ENCODE measurements at places on chromosomes 5 and 9. TPM values are rescaled to one million over a fixed set of nuclear protein-coding genes. Genes with fewer than 3 reads are reported as not detected.

- DNase-seq = no peak
Observed at GRCh38 chr5:169354921-169355320, 54.0 kb upstream of the SLIT3 start.

- no peak for DNase-seq
Observed at GRCh38 chr5:126233256-126233655, 190.0 kb upstream of the GRAMD2B start.

GRCh38 chr5:121024416-121025311 lies 560.6 kb downstream of the PRR16 start:
- no peak for DNase-seq

GRCh38 chr5:39808656-39809055 lies 383.9 kb upstream of the DAB2 start:
- DNase-seq = no peak

GRCh38 chr9:130995086-130996011 lies 13.6 kb upstream of the LAMC3 start:
- peak; percentile 40 for DNase-seq

GRCh38 chr5:176187276-176188062 lies 50.8 kb upstream of the SIMC1 start:
- DNase-seq = no peak

DNA sequence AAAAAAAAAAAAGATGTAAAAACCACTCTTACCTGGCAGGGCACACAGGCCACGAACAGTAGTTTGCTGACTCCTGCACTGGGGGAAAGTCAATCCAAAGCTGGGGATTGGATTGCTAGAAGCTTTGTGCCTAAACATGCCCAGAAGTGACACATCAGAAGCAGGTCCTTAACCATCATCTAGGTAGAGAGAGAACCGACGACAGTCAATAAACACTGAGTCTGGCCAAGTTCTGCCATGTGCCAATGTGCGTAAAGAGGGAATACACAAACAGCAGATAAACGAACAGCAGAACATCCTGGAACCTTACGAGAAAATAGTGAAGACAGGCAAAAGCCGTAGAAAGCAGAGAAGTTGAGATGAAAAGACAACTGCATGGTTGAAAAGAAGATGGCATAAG lies 14.9 kb downstream of the SFXN1 start:
- no peak for DNase-seq

- DNase-seq = no peak
Observed at GRCh38 chr5:111960476-111961215, 203.7 kb upstream of the NREP start.

GRCh38 chr5:142976861-142977260 lies 206.7 kb downstream of the ARHGAP26 start:
- DNase-seq = no peak

DNA sequence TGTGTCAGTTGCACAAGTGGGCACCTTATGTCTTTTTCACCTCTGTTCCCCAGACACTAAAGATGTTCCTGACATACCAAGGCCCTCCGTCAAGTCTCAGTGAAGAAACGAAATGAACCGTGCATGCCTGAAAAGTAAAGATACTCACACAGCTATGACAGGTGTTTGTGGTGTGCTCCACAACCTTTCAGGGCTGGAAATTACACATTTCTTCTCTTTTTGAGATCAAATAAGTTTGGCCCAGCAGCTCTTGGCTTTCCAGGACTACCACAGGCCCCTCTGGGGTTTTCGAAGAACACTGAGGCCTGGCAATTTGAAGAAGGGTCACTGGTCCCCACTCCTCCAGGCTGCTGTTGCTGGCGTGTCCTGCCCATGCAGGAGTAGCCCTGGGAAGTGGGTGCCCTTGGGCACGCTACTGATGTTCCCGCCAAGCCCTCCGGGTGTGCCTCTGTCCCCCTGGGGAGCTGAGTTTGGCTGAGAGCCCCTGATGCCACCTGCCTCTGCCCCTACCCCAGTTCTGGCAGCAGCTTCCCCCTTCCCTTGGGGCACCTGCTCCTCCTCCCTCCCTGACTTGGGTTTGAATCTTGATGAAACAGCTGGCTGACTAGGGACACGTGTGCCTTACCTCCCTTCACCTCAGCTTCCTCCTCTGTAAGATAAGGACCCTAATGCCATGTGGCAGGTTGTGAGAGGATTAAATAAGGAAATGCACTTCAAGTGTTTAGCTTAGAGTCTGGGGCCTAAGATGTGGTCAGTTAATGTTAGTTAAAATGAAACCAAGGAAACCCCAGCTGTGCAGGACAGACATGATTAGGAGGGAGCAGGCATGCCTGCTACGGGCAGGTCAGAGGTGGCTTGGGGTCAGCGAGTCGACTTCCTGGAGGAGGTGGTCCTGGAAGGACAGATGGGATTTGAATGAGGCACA lies 49.1 kb upstream of the GADD45G start:
- no peak for DNase-seq

DNA sequence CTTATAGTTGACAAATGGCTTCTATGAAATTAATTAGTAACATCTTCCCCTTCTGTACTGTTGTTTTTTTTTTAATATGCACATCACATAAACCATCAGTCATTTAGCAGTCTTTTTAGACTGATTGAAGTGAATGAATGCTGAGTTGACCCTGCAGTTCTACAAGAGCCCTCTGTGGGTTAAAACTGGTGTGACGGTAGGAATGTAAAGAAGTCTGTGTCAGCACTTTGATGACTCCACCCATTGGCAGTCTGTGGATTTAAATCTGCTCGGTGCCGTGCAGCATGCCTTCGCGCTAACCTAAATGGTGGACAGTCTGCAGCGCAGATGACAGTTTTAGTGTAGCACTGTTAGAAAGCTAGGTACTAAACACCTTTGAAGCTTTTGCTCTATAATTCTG lies 3.1 kb downstream of the GTF3C4 start:
- peak; percentile 63 for DNase-seq

GRCh38 chr5:111131356-111131755 lies 39.2 kb downstream of the WDR36 start:
- DNase-seq = peak; percentile 29

DNA sequence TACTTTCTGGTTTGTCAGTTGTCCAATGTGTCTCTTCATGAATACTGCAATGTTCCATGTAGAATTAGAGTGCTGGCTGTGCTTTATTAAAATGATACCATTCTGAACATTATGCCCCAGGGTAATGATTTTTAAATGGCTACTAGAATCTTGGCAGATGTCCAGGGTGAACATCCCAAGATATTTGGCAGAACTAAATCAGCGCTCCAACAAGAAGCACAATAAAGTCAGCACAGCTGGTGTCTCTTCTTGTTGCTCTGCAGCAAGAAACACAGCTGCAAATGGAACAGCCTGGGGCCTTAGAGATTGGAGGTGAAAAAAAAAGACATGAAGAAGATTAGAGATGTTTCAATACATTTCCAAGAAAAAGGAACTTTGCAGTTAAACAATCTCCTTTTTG lies 248.3 kb downstream of the CDH18 start:
- DNase-seq = no peak

- DNase-seq = no peak
Observed at GRCh38 chr5:149748471-149749094, 18.5 kb downstream of the PPARGC1B start.

- DNase-seq = no peak
Observed at GRCh38 chr5:95069021-95069420, 215.9 kb downstream of the MCTP1 start.

DNA sequence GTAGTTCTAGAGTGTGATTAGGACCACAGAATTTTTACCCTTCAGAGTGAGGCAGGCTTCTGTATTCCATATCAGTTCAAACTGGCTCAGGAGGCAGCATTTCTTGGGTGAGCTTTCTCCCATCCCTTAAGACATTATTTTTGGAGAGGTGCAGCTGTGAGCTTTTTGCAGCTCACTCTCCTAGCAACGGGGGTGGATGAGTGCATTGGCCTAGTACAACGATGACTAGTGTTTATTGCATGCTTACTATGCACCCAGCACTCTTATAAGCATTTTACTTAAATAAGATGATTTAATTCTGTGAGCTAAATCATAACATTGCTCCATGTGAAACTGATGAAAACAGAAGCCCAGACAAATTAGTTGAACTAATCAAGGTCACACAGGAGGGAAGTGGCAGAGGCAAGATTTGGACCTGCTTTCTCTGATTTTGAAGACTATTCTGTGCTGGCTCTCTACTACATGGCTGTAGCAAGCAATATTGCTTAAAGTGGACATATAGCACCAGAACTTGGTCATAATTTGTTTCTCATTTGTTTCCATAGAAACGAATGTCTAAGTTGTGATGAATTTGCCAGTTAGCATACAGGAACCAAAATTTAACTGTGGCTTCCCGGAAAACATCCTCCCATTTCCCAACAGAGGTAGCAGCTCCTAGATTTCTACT lies 372.1 kb upstream of the RIOK2 start:
- no peak for DNase-seq

DNA sequence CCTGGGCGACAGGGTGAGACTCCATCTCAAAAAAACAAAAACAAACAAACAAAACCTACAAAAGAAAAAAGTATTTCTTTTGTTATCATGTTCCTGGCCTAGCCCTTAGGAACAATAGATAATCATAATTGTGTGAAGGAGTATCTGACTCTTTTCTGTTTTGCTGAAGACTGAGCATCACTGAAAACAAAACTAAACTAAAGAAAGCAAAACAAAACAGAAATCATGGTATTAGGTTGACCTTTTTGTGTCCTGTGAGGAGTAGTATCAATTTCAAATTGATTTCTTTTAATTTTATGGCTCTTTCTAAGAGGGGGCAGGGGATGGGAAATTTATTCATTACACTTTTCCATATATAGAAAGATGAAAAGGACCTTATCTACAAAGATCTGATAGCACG lies 246.0 kb downstream of the YTHDC2 start:
- DNase-seq = no peak

DNA sequence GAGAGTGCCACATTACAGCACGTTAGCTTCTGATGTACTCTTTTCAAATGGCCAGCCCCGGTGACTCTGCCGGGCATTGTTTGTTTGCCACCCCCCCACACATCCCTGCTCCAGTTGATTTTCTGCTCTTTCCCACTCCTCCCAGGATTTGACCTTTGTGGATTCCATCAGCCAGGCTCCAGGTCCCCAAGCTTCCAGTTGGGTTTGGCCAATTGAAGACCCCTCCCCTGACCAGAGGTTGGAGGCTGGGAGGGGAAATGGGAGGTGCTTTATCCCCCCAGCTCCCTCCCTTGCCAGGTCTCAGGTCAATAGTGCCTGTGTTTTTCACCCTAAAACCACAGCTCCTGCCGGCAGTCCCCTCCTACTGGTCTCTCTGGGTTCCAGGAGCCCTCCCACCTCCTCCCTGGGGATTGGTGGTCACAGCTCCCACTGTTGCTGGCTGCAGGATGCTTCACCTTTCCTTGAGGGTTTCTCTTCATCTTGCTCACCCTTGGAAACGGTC lies 34.9 kb downstream of the IRF1 start:
- DNase-seq = peak; percentile 58

GRCh38 chr5:115186794-115187193 lies 17.1 kb upstream of the TRIM36 start:
- no peak for DNase-seq

GRCh38 chr5:60943624-60944023 lies 1.2 kb downstream of the ERCC8 start:
- no peak for DNase-seq

- no peak for DNase-seq
Observed at GRCh38 chr9:104506565-104506964, 2.5 kb downstream of the OR13F1 start.

- DNase-seq = no peak
Observed at GRCh38 chr5:151264113-151264512, 11.1 kb downstream of the GM2A start.

DNA sequence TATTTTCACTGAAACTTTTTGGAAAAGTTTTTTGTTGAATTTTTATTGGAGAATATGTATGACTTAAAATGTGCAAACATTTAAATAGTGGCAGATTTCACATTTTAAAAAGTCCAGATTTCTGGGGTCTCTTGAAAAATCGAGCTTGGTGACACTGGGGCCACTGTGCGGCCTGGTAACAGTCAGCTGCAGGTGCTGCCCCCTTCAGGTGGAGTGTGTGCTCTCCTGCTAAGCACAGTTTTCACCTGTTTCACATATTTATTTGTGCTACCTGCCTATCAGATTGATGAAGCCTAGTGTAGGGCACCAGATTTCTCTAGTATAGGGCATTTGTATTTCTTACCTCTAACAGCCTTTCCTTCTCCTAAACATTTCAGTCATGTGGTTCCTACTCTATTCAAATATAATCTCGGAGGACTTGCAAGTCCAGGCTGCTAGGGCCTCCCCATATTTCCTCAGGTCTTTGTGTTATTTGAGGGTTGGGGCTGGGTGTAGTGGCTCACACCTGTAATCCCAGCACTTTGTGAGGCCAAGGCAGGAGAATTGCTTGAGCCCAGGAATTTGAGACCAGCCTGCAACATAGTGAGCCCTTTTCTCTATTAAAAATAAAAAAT lies 95.8 kb upstream of the KLF9 start:
- peak; percentile 77 for DNase-seq

- DNase-seq = no peak
Observed at GRCh38 chr5:135437796-135438560, 9.2 kb downstream of the DCANP1 start.

CYLC2 gene
- total RNA-seq = not detected

NUTM2G gene
- total RNA-seq = 1.6 TPM

CCL19 gene
- not detected for total RNA-seq

CNTNAP3 gene
- 8.3 TPM for total RNA-seq

TMEM252 gene
- total RNA-seq = not detected

C5orf58 gene
- not detected for total RNA-seq

SPAAR gene
- not detected for total RNA-seq

SPAG8 gene
- not detected for total RNA-seq

PCDHGA9 gene
- total RNA-seq = 7.8 TPM

OBP2B gene
- total RNA-seq = not detected

SLC36A3 gene
- not detected for total RNA-seq

GABRA1 gene
- total RNA-seq = 0.16 TPM

MSX2 gene
- total RNA-seq = 0.17 TPM

FXN gene
- total RNA-seq = 26.1 TPM

PAPPA gene
- 0.38 TPM for total RNA-seq

SLC45A2 gene
- total RNA-seq = not detected

All from GM23338 (cell line).